Bronchial epithelial cell (primary cell): ENCODE measurements at places on chromosomes 3 and 15.

GRCh38 chr3:79167651-79168416, 600.0 kb downstream of the ROBO1 start:
- peak; percentile 82 for DNase-seq

GRCh38 chr3:114841515-114841914, 305.6 kb downstream of the ZBTB20 start:
- peak; percentile 84 for DNase-seq

DNA sequence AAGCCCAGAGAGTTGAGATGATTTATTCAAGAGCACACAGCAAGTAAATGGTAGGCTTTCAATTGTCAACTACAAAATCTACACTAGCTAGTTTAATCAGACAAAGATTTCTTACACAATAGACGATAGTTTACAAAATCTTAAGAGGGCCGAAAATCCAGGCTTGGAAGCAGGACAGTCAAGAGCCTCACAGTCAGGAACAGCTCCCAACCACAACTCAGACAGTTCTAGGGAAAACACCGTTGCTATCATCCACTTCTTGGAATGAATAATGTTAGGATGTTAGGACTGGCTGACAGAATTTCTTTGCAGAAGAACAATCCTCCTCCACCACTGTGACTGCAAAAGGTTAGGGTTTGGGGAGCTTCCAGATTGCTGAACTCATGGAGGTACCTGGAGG, 290.8 kb upstream of the ZPLD1 start:
- DNase-seq, result no peak

DNA sequence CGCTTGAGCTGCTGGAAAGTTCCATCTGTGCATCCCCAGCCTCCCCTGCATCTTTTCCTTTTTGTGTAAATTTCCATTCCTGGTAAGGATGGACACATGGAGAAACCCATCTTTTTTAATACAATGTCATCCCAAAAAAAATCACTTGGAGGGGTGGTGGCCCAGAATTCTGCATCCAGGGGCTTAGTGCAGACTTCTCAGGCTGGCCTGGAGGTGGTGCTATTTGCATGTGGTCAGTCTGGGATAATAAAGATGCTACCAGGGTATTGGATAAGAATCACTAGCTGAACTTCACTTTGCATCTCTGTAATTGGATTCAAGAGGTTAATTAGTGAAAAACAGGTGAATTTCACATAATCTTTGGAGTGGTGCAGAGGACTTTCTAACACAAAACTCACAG, 1.8 kb upstream of the ZSCAN2 start:
- DNase-seq, result peak; percentile 48

DNA sequence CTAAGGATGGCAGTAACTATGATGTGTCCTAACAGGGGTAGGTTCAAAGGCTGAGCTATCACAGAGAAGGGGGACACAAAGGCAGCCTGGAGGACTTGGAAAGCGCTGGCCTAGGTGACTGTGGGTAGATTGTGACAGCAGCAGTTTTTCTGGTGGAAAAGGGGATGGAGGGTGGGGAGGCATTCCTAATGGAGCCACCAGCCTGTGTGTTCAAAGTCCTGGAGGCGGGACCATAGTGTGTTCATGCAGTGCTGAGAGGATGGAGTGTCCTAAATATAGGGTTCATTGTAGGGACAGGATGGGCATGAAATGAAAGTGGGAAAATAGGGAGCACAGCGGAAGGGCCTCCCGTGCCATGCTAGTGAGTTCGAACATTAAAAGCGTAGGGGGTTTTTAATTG, 51.5 kb upstream of the POLR2M start:
- DNase-seq, result no peak
